Stimulated activated CD4-positive, alpha-beta T cell treated with anti-CD3 and anti-CD28 coated beads, Interleukin-15, amount 100 ng/mL, for 48 hours (primary cell): ENCODE measurements at places on chromosomes 3 and 15.

DNA sequence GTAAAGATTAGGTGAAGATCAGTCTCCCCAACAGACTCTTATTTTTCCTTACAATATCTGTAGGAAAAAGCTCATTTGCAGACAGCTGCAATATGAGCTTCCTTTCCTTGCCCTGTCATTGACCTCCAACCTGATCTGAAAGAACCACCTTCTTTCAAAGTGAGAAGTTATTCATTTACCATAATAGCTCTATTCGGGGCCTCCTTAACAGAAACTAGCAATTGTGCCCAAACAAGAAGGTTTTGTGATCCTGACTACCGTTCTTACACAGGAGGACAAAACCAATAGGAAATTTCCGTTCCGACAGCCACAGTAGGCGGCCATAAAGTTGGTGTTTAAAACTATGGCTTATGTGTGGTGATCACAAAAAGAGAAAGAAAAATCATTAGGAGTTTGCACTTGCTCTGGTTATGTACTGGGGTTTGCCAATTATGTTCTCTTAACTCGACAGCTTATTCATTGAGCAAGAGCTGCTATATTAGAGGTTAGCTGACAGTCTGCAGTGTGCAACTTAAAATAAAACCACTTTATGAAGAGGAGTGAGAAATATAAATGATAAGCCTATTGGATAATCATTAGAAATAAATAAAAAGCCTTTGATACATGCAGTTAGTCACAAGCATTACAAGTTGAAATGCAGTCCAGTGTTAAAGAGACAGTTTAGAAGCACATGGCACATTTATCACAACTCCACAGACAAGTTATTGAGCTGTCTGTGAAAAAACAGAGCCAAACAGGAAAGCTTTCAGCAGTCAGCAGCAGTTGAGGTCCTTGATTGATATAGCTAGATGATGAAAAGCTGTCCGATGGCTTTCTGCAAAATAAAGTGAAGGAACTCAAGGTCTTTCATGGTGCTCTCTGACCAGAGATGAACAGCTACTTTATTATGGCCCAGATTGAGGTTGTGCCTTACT is 199.8 kb downstream of the WDR72 start:
- DNase-seq: no peak

DNA sequence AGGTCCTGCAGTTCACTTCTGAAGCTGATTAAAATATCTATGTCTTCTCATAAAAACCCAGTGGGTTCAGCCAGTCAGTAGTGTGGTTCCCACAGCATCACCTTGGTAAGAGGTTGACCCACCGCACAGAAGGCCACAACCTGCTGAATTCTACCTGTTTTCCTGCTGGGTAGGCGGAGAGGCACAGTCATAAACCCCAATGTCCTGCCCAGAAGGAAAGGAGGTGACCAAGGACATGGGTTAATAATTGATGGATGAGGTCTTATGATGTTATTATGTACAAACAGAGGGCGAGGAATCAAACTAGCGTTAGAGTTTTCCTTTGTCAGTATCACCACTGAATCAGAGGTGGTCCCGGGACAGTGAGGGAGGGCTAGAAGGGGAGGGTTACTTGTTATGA is 27.8 kb downstream of the CA12 start:
- DNase-seq: no peak

DNA sequence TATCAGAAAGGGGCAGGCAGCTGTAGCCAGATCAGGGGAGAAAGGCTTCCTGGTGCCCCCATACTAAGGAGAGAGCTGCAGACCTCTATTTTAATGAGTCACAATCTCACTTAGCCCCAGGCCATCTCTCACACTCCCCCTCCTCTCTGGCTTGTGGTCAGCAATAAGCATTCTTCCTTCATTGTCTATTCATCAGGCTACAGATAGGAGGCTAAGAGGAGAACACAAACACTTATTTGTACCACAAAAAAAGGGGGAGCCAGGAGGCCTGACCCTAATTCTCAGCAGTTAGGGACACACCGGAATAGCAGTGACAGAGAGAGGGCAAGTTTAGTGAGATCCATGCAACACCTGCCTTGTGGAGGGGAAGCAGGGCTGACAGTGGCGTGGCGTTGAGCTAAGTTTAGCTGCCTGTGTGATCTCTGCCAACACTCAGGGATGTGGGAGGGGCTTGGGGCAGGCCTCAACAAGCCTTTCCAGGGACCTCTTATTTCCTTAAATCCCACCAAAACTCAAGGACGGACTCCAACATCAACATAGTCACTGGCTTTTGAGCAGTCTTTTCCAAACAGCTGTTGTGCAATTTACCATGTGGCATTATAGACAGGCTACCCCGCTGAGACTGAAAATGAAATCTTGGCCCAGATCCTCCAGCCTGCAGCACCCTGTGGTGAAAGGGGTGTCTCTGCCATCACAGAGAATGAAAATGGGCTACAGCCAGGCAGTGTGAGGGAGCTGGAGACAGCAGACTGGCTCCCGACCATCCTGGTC is 191.9 kb upstream of the TSC22D2 start:
- DNase-seq: no peak

DNA sequence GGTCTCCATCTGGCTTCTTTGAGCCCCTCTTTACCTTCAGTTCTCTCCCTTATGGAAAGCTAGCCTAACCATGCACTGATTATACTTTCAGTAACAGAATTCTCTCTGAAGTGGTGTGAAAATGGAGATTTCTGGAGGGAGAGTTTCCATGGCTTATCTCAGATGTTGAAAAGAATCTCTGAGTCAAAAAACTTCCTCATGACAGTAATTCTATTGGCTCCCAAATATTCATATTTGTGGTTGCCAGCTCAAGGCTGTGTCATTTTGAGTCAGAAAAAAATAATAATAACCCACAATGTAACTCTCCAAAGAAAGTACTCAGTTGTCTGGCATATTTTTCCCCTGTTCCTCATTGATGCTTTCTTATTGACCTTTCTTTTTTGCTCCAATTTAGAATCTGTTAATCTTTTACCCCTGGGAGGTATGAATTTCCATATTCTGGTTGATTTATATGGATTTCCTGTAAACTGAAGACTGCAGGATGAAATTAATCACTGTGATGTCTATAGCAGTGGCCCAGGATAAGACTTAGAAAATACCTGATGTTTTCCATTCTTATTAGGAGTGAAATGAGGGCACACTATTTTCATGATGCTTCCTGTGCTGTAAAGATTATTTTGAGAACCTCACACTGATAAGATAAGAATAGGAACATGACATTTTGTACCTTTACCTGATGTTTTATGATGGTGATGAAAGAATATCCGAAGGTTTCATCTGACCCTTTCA is 149.5 kb upstream of the EPHA3 start:
- DNase-seq: no peak

DNA sequence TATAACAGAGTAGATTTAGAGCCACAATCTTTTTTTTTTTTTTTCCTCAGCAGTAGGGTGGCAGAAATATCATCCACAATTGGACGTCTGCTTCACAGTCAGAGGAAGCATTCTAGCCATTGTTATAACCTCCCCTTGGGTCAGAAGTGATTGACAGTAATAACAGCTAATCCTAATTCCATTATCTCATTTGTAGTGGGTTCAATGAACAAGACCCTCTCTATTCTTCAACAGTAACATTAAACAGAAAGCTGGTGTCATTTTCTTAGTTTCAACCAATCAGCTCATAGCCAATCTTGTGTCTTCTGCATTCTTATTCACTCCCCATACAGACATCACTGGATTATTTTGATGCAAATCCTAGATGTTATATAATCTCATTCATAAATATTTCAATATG is 44.6 kb downstream of the QTRT2 start:
- DNase-seq: no peak

GRCh38 chr3:69749461-69749860 is 10.2 kb downstream of the MITF start:
- no peak for DNase-seq

- DNase-seq: no peak
Observed at GRCh38 chr3:168096210-168096652, 507 bp upstream of the GOLIM4 start.

DNA sequence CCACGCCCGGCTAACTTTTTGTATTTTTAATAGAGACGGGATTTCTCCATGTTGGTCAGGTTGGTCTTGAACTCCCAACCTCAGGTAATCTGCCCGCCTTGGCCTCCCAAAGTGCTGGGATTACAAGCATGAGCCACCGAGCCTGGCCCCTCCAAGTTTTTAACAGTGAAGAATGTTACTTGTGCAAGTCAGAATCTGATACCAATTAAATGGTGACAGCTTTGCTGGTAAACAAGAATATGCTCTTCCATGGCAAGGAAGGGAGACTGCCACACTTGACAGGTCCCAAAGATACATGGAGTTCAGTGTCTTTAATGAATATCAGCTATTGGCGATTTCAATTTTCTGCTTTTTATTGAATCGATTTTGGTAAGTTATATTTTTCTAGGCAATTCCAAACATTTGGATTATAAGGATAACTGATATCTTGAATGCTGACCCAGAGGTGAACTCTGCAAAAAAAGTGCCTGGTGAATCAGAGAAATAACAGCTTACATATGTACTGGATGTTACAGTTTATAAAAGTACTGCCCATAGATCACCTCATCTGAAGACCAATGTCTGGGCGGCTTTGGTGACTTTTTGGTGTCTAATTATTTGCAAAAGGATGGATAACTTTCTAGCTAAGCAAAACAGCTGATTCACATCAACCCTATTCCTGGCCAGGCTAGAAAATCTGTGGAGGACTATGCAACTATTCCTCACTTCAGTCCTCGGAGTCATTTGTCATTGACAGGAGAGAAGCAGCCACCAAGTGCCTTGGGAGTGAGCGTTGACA is 1.2 kb downstream of the PARP16 start:
- DNase-seq: no peak

- no peak for DNase-seq
Observed at GRCh38 chr3:112030901-112031300, 3.6 kb upstream of the TMPRSS7 start.

- DNase-seq: no peak
Observed at GRCh38 chr3:10557781-10558373, 52.5 kb upstream of the ATP2B2 start.

DNA sequence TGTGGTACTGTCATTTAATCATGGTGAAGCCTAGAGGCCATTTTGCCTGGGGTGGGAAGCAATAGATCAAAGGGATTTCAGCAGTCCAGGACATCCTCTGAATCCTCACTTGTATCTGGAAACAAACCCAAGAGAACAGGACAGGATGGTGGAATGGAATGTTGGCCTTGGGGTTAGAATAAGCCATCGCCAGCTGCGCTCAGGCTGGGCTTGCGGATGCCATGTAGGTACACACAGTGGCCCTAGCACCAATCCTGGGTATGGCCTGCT is 76.5 kb upstream of the ALDH1A3 start:
- no peak for DNase-seq

GRCh38 chr15:99731336-99732123 is 1.7 kb downstream of the LYSMD4 start:
- DNase-seq: no peak

GRCh38 chr3:138945709-138946662 is 951 bp downstream of the FOXL2 start:
- no peak for DNase-seq

DNA sequence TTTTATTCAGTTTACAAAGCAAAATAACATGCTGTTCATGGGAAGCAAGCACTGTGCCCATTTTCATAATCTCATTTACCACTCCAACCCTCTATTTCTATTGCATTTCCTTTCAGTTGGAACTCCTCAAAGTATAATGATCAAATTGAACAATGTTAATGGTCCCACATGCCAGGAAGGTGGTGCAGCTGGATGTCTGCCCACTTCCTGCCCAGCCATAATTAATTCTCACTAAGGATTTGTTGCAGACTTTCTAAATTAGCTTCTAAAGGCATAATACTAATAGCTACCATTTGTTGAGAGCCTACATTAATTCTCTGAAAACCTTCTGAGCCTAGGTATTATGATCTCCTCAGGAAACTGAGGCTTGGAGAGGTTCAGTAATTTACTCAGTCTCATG is 316.1 kb upstream of the TPM1 start:
- DNase-seq: no peak

- no peak for DNase-seq
Observed at GRCh38 chr3:38707730-38708129, 58.2 kb upstream of the SCN5A start.

DNA sequence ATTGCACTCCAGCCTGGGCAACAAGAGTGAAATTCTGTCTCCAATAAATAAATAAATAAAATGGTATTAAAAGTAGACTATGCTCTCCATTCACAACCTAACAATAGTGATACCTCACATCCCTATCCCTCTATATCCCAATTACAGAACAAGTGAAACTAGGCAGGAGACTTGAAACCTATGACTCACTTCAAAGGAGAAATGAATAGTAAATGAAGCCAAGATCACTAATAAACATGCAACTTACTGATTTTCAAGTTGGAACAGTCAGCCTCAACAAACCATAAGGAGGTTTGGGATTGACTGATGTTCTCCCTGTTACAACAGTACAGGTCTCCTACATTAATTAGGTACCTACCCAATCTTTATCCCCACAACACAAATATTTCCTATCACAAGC is 103.4 kb downstream of the GSK3B start:
- no peak for DNase-seq

GRCh38 chr15:28915041-28915810 is 29.5 kb downstream of the APBA2 start:
- DNase-seq: no peak

- DNase-seq: no peak
Observed at GRCh38 chr3:8490079-8490552, 11.5 kb upstream of the LMCD1 start.

GRCh38 chr3:141275032-141275422 is 43.4 kb downstream of the PXYLP1 start:
- DNase-seq: no peak

DNA sequence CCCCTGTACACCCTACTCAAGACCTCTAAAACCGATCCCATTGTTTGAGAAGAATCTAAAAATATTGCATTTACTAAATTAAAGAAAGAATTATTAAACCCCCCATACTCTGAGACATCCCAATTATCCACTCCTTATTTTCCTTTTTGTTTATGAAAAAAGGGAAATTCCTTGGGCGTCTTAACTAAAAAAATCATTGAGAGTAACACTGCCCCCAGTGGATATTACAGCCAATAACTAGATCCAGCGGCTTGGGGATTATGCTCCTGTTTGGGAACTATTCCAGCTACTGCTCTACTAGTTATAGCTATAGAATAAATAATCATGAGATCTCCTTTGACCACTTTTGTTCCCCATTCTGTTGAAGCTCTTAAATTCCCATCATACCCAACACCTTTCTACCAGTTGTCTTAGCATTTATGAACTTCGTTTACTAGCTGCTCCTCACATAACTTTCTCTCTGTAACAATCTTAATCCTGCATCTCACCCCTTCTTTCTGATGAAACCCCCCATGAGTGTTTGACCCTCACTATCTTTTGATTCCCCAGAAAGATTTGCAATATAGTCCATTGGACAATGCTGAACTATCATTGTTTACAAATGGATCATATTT is 12.7 kb upstream of the CFAP91 start:
- no peak for DNase-seq

- DNase-seq: no peak
Observed at GRCh38 chr3:126155280-126155640, 25.1 kb downstream of the ALDH1L1 start.

- DNase-seq: no peak
Observed at GRCh38 chr3:134251731-134252391, 1.2 kb upstream of the RYK start.
